ENCODE measurements at places on chromosomes 1 and 21.

DNA sequence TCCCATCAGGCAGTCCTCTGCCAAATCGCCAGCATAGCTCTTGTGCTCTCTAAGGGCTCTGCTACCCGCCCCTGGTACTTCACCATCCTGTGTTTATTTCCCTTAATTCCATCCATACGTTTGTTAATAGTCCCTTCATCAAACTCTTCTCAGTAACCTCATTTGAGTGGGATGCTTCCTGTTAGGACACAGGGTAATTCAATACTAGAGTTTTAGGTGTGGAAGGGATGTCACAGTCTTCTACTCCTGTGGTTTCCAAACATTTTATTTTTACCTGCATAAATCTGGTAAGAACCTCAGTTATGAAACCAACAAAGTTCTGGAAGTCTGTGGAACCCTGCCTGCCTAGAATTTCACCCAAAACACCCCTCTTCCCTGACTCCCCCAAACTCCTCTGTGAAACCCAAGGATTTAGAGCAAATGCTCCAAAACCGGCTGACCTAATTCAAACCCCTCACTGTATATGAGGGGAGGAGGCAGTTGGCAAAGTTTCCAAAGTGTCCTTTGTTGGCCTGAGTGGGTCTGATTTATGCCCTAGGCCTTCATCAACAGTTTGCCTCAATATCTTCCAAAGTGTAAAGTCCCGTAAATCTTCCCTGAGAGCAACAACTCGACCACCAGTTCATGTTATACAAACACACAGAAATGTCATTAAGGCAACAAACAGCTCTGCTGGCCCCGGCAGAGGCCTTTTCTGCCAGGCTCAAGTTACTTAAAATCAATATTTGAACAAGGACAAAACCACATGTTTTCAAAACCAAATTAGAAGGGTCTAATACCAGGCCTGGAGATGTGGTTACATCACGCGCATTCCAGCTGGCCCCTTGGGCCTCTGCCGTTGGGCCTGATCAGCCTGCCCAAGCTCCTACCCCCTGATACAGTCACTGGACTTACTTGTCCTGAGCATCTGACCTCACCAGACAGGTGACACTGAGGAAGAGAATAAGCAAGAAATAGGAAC lies 82.4 kb upstream of the FGGY start:
- no peak for DNase-seq

DNA sequence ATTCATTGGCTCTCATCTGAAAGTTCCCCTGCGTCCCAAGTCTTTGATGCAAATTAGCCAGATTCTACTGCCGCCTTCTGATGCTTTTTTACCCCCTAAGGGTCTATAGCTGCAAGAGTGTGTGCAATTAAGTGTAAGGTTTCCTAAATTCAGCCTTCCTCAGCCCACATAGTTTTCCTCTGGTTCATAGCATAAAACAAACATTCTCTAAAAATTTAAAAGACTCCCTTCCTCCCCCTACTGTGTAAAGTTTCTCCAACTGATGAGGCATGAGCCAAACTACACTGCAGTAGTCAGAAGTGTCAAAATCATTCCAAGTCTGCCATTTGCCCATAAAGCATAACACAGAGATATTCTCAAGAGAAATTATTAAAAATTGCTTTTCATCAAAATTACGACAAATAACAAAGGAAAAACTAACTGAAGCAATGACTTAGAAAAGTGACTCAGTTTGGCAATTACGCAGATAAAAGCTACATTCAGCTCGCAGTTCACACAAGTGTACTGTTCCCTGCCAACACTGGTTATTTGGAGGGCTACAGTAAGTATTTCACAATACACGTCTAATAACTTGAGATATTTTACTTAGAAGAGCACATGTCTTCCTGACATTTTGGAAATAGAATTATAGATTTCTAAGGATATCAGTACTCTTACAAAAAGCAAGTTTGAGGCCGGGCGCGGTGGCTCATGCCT lies 15.4 kb downstream of the KCNH1 start:
- DNase-seq = no peak

GRCh38 chr1:207910591-207911354 lies at the start of gene CD34:
TSS of gene CD34 (minus strand) at chr1:207911125. CDS start at chr1:207911080, 45 bp downstream.
- DNase-seq = no peak

- DNase-seq = peak; percentile 11
Observed at GRCh38 chr1:66752000-66752592, at the start of gene DYNLT5. TSS of gene DYNLT5 (plus strand) at chr1:66752459. CDS start at chr1:66754659, 2,200 bp downstream.

DNA sequence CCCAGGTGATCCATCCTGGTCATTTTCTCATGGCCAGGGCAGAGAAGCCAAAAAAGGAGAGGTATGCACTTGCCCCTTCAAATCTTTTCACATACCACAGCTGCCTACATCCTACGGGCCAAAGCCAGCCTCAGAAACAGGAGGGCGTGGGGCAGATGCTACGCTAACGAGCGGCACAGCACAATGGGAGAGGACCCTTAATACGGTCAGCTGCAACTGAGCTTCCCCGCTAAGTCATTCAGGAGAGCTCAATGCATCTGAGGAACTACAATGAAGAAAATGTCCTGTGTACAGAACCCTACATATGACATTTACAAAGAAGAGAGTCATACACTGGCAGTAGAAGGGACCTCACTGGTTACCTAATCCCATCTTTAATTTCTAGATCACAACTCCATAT lies 78.2 kb downstream of the PGBD5 start:
- DNase-seq = no peak

GRCh38 chr1:66648901-66649595 lies 103.2 kb upstream of the DYNLT5 start:
- no peak for DNase-seq

- no peak for DNase-seq
Observed at GRCh38 chr1:44907893-44908292, 64.8 kb upstream of the PTCH2 start.

GRCh38 chr1:165876121-165876520 lies 48.7 kb downstream of the UCK2 start:
- DNase-seq = no peak

DNA sequence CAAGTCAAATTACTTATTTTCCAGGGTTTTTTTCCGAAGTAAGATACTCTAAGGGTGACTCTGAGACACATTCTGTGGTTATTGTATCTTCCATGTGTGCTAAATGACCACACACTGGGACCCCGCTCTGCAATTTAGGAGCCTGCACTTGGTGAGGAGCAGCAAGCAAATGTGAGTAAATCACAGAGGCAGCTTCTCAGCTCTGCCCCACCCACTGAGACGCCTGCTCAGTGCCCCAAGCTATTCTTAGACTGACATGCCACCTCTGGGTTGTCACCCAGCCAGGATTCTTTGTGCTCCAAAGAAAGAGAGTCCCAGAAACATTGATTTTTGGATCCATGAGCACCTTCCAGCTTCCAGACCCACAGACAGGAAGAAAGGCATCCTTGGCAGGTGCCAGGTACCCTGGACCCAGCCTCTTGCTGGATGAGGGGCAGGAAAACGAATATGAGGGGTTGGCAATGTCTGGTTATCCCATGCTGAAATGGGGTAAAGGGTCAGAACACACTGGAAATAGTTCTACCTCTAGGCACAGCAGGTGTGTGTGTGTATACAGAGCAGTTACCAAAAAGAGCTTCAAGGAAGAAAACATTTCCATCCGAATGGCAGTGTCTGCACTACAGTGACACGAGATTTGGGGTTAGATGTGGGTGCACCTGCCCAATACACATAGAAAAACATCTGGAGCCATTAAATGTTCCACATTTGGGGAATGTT lies 41.2 kb downstream of the TNR start:
- DNase-seq = no peak

- DNase-seq = no peak
Observed at GRCh38 chr1:183730886-183731573, 73.9 kb upstream of the RGL1 start.

DNA sequence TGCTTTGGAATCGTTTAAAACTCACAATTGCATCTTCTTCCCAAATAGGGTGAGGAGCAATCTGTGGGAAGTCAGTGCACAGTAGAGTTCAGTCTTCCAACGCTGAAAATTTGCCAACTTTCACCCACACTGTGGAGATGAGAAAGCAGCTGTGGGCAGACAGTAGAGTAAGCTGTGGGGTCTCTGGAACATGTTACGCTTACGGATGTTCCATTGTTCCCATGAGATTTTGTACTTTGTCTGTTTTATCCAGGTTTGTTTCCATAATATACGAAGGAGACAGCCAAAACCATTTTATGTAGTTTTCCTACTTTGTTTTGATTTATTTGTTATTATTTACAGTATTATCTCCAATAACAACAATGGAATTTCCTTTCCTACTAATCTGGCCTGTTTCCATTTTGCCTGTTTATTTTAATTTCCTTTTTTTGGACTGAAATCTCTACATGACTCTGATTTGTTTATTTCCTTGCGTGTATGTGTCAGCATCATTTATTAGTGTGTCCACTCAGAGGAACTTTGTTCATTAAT lies 65.1 kb upstream of the RGL1 start:
- no peak for DNase-seq

GRCh38 chr1:157240495-157241184 lies 102.4 kb upstream of the ETV3 start:
- DNase-seq = no peak

- DNase-seq = no peak
Observed at GRCh38 chr1:218674280-218674773, 329.2 kb downstream of the TGFB2 start.

- DNase-seq = no peak
Observed at GRCh38 chr21:16087523-16087922, 357.7 kb downstream of the USP25 start.

DNA sequence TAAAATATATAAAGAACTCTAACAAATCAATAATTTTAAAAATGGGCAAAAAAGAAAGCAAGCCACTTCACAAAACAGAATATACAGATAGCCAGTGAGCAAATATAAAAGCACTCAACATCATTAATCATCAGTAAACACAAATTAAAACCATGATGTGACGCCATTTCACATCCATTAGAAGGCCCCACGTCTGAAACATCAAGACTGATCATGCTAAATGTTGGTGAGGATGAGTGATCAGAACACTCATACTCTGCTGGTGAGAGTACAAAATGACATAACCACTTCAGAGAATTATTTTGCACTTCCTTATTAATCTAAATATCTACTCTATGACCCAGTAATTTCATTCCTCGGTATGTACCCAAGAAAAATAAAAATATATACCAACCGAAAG lies 512.2 kb upstream of the NR5A2 start:
- DNase-seq = no peak

GRCh38 chr21:16028142-16028541 lies 298.4 kb downstream of the USP25 start:
- DNase-seq = no peak

GRCh38 chr1:168252204-168252733 lies 26.5 kb downstream of the SFT2D2 start:
- DNase-seq = no peak

DNA sequence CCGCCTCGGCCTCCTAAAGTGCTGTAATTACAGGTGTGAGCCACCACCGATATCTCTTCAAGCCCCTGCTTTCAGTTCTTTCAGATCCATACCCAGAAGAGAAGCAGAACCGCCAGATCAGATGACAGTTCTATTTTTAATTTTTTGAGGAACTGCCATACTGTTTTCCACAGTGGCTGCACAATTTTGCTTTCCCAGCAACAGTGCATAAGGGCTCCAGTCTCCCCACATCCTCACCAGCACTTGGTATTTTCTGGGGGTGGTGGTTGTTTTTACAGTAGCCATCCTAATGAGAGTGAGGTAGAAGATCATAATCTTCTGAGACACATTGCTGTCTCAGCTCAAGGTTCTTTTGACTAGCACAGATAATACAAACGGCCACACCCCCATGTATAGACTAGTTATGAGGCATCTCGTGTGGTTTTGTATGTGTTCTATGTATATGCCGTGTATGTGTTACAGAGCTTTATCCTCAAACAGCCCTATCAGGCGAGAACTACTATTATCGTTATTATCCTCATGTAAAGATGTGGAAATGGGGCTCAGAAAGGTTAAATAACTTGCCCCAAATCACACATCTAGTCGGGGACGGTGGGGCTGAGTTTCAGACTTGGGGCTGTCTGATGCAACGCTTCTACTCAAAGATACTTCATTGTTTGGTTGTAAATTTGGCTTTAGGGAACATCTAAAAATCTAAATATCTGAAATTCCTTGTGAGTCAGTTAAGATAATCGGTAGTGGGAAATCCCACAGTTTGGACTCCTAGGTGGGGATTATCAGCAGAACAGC lies 12.0 kb downstream of the FHAD1 start:
- no peak for DNase-seq

- DNase-seq = peak; percentile 59
Observed at GRCh38 chr1:10074059-10074851, 41.5 kb downstream of the UBE4B start.

- DNase-seq = no peak
Observed at GRCh38 chr1:105137543-105138457, 1388.1 kb downstream of the AMY1C start.

GRCh38 chr1:7650801-7651200 lies 120.3 kb upstream of the VAMP3 start:
- no peak for DNase-seq

GRCh38 chr1:162973381-162973795 lies 95.8 kb upstream of the RGS4 start:
- no peak for DNase-seq

- no peak for DNase-seq
Observed at GRCh38 chr1:168903237-168903830, 174.3 kb upstream of the DPT start.

DNA sequence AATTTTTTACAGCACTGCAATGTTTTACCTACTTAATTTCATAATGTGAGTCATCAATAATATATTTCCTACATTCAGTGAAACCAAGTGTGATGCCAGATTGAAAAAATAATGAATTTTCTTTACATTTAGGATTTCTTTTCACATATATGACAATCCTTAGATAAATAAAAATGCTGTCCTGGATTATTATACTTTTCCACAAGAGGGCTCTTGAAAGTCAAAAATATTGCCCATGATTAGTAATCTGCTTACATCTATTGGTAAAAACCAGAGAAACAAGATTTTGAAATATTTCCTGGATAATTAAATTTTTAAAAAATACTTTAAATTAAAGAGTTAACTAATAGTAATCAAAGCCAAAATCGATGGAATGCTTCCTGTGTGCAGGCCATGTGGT lies 86.8 kb upstream of the PLPPR4 start:
- DNase-seq = no peak

- DNase-seq = no peak
Observed at GRCh38 chr1:3312310-3312897, 142.1 kb upstream of the ARHGEF16 start.

DNA sequence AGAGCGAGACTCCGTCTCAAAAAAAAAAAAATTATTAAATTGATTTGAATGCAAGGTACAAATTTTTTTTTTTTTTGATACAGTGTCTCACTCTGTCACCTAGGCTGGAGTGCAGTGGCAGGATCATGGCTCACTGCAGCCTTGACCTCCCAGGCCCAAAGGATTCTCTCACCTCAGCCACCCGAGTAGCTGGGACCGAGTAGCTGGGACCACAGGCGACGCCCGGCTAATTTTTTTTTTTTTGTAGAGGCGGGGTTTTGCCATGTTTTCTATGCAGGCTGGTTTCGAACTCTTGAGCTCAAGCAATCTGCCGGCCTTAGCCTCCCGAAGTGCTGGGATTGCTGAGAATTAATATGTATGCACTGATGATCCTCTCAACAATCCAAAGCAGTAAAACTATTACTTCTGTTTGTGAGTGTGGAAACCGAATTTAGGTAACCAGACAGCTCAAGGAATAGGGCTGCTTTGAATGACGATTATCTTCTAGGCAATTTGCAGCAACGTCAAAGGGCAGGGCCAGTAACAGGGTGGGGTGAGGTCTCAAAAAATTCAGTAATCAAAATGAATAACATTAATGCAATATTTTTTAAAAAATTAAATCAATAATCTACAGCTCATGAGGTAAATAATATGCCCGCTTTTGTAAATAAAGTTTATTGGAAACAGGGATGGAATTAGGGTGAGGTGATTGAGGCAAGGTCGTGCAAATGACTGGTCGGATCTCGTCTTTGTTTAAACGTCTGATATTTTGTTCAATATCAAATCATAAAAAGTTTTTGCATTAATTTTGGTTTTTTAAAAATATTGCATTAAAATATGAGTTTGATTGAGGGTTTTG lies 1.2 kb downstream of the CLSPN start:
- no peak for DNase-seq
